RKO (cell line): ENCODE measurements at places on chromosomes 2 and 18.

DNA sequence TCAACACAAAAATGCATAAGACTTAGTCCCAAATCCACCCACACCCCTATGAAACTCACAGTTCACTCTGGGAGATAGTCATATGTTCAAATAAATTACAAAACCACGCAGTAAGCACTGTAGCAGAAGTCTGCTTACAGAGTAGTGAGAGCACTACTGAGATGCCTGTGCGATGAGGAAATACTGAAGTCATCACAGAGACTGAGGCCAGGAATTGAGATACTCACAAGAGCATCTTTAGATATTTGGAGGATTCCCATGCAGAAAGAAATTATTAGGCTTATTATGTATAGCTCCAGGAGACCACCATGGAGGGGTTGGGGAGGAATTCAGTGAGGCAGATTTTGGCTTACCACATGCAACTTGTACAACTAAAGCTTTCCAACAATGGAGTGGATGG is 82.3 kb downstream of the ANTXR1 start:
- DNase-seq, result no peak

GRCh38 chr2:215529271-215529670 is 93.4 kb upstream of the FN1 start:
- no peak for DNase-seq

- no peak for DNase-seq
Measured at GRCh38 chr2:170465241-170465640, 249.9 kb upstream of the SP5 start.

GRCh38 chr2:197136452-197136851 is 174.1 kb downstream of the ANKRD44 start:
- no peak for DNase-seq

GRCh38 chr2:26557244-26557925 is 79.5 kb upstream of the OTOF start:
- no peak for DNase-seq

DNA sequence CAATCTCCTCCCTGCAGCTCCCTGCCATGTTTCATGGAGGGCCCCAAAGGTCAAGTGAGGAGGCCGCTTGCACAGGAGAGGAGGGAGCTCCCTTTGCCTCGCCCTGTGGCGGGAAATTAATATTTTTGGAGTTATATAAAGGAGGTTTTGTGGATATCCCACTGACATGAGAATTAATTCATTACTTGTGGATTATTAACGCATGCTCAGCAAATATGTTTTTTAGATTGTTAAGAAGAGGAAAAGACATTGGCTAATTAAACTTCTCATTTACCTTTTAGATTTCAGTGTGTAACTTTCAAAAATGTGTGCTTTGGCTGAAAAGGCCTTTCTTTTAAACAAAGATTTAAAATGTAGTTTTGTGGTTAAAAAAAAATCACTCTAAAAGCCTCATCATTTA is 474.0 kb downstream of the SOCS6 start:
- DNase-seq, result no peak

DNA sequence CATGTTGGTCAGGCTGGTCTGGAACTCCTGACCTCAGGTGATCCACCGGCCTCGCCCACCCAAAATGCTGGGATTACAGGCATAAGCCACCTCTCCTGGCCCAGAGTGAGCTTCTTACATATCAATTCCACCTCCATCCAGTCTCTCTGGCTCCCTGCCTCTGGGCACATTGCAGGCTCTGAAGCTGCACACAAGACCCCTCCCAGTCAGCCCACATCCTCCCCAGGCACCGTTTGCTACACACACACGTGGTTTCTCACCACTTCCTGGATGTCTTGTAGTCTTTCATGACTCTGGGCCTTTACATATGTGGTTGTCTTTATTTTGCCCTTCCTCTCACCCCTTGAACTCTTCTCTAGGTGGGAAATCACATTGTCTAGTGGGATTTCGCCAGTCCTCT is 64.0 kb upstream of the CABLES1 start:
- no peak for DNase-seq

GRCh38 chr2:174750923-174751441 is 13.3 kb downstream of the CHRNA1 start:
- DNase-seq, result no peak

DNA sequence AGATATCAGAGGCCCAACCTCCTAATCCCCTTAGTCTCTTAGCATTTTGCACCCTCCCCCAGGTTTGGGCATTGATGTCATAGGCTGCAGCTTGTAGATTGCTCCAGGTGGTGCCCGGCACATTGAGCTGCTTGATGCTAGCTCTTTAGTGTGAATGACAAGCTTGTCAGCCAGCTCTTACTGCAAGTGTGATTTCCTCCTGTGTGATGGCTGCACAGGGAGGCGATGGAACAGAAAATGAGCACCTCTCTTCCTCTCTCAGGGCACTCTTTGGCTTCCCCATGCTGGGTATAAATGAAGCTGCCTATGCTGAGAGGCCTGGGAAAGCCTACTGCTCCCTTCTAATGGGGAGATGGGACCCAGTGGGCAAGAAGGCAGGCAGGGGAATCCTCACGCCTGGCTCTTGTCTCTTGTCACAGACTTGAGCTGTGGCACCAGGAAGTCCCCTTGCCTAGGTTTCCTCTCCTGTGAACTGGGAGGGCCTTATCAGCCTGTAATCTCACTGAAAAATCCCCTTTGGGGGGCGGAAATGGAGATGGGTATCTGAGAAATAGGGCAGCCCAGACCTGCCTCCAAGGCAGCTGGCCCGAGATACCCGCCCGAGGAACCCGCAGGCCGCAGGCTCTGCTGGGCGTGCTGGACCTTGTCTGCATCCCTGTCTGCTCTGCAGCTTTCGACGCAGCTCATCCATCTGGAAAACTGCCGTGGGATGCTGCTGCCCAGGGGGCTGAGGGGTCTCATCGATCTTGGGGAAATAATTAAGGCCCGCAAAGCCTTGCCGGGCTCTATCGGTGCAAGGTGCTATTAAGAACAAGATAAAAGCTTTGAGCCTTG is 163.5 kb upstream of the CXCR4 start:
- DNase-seq, result no peak

- no peak for DNase-seq
Measured at GRCh38 chr2:19796035-19796695, 105.6 kb downstream of the TTC32 start.

DNA sequence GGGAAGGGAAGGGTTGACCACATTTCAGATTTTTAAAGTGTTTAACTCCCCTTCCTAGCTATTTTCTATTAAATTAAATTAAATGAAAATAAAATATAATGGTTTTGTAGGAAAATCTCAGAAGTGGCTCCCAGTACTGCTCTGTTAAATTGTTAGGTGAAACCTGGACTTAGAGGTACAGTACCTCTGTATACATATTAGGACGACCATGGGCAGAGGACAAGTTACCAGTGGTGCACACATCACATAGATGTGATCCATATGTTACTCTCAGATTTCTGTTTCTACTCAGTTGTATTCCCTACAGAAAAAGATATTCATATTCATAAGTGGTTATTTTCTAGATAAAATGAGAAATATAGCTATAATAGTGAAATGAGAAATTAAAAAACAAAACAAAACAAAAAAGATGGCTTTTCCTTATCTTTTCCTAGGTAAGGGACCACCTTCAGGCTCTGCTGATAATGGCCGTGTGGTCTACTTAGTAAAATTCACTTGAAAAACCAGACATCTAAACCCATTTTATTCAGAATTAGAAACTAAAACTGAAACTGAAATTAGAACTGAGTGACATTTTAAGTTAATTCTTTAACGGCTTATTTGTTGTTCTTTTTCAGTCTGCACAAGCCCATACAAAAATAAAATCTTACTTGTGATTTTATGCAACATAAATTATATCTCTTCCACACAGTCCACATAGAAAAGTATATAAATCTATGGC is 832.5 kb upstream of the CHAC2 start:
- no peak for DNase-seq

DNA sequence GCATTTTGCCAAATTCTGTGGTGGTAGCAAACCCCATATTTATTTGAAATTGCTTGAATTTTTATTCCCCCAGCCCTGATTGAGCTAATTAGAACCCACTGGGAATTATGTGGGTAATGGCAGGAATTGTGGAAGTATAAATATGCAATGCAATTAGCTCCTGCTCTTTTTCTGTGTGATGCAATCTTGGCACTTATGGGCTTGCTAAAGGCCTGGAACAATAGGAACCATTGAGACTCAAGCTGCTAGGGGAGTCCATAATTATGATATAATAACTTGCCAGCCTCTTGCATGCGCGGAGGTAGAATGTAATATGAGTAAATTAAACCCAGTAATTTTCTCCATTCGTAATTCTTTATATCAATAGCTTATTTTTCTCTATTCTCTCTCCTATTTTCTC is 267.6 kb upstream of the THSD7B start:
- no peak for DNase-seq

DNA sequence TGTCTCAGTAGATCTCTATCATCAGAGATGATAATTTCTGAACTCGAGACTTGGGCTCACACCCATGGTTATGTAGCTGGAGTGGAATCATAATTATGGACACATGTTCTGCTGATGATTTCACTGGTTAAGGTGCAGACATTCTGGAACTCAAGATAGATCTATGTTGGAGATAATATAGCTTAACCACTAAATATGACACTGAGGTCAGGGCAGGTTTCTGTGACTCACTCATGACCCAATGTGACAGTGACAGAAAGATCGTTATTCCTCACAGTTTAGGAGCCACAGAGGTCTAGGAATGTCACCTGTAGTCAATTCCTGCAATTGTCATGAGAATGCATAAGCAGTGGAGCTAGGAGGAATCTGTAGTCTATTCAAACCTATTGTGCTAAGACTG is 828.6 kb downstream of the TRIB2 start:
- DNase-seq, result no peak

- DNase-seq, result no peak
Measured at GRCh38 chr2:202488671-202489070, 112.5 kb downstream of the BMPR2 start.

DNA sequence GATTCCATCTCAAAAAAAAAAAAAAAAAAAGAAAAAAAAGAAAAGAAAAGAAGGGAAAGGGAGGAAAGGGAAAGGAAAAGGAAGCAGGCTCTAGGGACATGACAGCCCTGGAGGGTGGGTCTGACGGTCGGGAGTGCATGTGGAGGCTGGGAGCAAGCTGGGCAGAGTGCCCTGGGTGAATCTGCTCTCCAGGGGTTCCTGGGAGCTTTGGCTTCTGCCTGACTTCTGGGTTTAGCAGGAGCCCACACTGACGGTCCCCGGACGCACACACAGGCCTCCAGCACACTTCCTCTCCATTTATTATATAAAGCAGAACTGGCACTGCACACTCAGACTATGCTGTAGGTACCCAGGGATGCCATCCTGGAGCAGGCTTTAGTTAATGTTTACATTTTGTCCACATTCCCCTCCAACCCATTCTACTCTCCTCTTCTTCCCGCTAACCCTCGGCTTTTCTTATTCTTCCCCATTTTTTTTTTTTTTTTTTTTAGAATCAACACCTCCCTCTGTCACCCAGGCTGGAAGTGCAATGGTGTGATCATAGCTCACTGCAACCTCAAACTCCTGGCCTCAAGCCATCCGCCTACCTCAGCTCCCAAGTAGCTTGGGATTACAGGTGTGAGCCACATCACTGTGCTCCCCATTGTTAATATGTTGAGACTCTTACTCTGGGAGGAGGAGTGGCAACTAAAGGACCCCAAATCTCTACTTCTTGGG is 151.1 kb upstream of the SLC1A4 start:
- no peak for DNase-seq

DNA sequence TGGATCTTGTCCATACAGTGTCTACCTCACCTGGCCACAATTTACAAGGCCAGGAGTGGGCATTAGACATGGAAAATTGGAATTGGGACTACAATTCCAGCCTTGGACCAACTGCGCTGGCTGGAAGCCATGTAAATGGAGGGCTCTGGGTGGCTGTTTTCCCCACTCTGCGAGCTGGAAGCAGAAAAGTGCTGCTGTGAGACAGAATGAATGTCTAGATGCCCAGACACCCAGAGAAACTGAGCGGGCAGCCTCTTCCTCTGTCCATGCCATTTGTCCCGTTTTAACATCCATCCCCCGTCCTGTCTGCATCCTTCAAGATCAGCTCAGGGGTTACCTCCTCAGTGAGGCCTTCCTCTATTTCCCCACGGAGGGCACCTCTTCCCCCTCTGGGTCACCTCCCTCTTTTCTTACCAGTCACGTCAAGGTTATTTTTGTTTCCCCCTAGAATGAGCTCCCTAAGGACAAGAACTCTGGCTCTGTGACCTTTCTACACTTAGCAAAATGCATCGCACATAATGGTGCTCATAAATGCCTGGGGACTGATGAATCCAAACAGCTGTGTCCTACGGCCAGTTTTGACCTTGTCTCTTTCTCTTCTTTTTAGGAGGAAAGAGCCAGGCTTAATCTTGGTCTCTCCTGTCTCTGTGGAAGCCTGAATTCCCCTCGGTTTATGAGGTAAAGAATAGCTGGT is 41.2 kb downstream of the MCFD2 start:
- no peak for DNase-seq

- peak; percentile 84 for DNase-seq
Measured at GRCh38 chr18:47150029-47150823, at the start of gene HDHD2. TSS of gene HDHD2 (minus strand) at chr18:47150500. CDS start at chr18:47136439, 14,061 bp downstream.

DNA sequence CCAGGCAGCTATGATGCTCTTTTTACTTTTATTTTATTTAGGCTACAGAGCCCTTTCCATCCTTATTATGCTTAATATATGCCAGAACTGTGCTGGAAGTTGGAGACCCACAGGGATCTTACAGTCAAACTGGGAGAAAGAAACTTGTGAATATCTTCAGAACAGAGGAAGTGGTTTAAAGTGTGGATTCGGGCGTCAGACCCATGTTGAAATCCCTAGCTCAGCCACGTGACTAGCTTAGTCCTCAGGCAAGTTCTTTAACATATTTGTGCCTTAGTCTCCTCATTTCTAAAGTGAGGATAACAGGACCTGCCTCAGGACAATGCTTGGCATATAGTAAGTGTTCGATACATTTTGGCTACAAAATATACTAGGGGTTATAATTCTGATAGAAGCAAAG is 59.1 kb downstream of the MAP3K20 start:
- DNase-seq, result no peak

DNA sequence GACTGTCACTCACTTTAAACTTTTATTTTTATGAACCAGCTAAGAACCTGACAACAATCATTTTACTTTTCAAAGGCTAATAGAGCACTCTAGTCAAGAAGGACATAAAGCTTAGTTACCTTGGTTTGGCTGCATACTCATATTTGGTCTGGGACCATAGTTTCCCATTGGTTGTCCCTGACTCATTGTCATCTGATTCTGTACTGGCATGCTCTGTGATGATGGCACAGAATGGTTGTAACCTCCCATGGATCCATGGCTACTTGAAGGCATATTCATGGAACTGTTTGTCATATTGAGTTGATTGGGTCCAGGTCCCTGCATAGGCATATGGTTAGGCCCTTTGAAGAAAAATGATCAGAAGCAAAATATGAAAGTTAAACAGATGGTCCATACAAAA is 37.9 kb downstream of the SS18 start:
- DNase-seq, result peak; percentile 20

GRCh38 chr2:241857041-241857541 is 1.6 kb downstream of the PDCD1 start:
- DNase-seq, result no peak

GRCh38 chr2:100247256-100248043 is 74.9 kb downstream of the LONRF2 start:
- no peak for DNase-seq

DNA sequence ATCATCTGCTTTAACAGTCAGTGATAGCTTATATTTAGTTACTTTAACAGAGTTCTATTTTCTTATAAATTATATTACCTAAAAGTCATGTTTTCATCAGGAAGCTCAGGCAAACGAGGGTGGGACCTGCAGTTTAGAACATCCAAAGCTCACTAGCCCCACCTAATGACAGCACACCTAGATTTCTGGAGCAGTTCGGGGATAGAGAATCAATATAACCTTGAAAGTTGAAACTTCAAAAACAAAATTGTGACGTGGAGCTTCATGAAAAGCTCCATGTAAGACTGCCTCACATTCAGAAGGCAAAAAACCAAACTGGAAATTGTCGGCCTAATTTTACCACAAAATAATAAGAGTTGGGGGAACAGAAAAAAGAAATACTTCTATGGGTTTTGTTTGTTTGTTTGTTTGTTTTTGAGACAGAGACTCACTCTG is 185.9 kb upstream of the CCDC150 start:
- peak; percentile 48 for DNase-seq
